ENCODE measurements at places on chromosomes 2 and 18. TPM values are rescaled to one million over a fixed set of nuclear protein-coding genes. Genes with fewer than 3 reads are reported as not detected.
A peak's percentile ranks its signal among the peaks of the same experiment; 100 is the strongest.

The NLRC4 gene
- 0.98 TPM for total RNA-seq

DNA sequence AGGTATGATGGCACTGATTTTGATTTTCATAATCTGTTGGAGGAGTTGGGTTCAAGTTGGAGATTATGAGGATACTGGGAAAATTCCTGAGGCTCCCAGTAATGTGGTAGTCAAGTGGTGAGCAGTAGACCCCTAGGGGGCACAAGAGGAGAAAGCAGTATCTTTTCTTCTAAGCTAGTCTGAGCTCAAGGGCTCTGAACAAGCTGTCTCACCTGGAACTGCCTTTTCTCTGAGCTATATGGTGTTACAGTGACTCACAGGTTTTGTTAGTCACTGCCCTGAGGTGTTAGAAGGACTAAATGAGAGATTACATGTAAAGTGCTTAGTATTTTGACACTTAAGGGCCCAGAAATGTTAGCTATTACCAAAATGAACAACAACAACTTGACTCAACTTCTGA lies 42.2 kb downstream of the CD302 start:
- DNase-seq = no peak

The RNF152 gene
- 0.02 TPM for total RNA-seq

DNA sequence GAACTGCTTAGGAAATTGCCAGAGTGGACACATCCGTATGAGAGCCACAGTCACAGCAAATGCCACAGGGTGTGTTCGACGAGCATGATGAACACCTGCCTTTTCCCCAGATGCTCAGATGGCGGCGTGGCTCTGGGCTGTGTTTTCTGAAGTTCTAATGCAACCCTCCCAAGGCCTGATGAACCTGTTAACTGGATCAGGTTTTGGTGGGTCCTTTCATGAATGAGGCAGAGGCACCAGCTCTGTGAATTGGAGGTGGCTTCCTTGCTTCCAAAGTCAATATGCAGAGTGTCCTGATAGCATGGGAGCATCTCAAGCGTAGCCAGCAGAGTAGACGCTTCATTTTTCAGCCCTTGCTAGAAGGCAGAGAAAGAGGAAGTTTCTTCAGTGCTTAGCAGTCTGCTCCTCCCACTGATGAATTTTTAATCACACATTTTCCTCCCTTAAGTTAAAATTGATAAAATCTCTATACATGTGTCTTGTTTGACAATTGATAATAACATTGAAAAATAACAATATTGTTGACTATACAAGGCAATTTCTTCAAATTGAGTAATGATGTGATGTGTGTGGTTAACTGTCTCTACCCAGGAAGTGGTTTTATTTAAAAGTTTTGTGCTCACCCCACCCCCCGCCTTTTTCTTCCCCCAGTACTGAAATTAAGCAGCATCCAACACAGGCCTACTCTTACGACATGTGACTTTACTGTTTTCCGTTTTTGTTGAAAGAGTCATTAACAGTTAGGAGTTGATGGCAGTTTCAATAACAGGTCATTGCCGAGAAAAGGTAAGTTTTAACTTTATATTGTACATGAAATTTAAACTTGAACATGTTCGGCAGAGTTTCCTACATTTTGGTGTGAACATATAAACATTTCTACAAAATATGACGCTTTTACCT lies at the start of gene ARHGAP15:
TSS of gene ARHGAP15 (plus strand) at position 739 of the 900 bp plus-strand sequence.
- DNase-seq = peak; percentile 61

DNA sequence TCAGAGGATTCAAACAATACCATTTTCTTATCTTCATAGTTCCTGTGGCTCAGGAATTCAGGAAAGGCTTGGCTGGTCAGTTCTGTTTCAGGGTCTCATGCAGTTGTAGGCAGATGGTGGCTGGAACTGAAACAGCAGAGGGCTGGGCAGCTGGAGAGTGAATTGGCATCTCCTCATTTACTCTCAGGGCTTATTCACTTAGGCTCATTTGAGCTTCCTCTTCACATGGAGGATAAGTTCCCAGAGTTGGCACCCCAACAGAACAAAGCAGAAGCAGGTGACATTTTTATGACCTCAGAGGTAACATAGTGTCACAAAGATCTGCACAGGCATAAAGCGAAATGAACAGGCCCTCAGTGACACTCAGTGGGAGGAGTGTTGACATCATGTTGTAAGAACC lies 66.1 kb downstream of the RBBP8 start:
- no peak for DNase-seq

DNA sequence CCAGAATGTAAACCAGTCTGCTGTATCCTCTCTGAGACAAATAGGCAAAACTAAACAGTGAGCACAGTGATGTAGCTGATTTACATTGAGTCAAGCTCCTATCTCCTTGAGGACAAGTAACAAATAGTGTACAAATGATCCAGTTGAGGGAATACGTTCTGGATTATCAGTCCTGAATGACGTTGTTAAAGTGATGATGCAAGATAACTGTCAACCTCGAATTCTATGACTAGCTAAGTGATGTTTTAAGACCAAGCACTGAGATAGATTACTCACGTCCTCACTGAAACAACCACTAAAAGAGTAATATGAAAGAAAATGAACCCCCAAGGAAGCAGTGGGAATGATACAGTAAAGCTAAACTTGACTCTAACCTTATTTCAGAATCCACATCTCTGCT lies 46.8 kb downstream of the SMC6 start:
- DNase-seq = no peak

The NHEJ1 gene
- total RNA-seq = 19.1 TPM

DNA sequence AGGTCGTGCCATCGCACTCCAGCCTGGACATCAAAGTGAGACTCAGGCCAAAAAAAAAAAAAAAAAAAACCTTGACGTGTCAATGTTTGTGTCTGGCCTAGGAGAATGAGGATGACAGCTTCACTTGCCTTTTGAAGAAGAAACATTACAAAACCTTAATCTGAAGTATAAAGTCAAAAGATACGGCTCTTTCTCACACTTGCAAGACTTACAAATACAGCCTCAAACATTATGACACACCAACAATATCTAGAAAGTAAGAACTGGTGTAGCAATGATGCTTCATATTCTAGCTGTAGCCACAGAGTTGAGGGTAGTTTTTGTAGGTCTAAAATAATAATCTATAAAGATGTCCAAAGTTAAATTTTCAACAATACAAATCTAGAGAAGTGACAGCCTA lies 25.5 kb downstream of the MPPE1 start:
- no peak for DNase-seq

DNA sequence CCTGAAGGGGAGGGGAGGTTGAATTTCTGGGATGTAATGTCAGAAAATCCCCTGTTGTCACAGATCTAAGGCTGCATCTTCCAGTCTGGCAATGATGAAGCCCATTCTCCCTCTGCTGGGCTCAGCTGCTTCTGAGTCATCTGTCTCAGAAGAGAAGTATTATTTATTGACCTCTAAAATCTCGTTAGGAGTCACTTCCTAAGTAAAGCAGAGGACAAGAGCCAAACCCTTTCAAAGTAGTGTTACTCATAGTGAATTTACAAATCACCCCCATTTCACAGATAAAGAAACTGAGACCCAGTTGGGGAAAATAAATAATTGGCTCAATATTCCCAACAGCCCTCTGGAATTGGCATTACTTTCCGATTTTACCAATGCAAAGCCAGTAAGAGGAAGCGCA lies 167.3 kb upstream of the SKOR2 start:
- no peak for DNase-seq

DNA sequence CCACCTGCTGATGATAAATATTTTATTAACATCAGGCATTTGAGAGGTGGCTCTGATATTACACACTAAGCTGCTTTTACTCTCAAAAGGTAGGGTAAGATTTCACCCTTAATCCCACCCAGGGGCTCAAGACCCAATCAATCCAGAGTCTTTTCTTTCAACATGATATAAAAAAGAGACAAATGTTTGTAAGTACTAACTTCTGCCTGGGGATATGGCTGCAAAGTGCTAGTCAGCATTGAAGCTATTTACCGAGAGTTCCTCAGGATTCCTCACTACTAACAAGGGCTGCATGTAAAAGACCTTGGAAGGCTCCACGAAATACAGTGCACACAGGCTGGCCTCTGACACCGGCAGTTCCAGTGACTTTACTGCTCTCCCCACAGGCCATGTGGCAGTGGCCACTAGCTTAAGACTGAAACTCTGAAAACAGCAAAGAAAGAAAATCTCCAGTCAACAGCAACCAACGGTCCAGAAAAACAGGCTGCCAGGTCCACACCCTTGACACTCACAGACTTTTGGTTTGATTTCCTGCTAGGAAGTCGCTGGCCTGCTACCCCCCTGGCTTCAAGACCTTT lies 11.2 kb downstream of the MREG start:
- no peak for DNase-seq

The ID2 gene
- total RNA-seq = 6.4 TPM

The SERPINB12 gene
- total RNA-seq = not detected

DNA sequence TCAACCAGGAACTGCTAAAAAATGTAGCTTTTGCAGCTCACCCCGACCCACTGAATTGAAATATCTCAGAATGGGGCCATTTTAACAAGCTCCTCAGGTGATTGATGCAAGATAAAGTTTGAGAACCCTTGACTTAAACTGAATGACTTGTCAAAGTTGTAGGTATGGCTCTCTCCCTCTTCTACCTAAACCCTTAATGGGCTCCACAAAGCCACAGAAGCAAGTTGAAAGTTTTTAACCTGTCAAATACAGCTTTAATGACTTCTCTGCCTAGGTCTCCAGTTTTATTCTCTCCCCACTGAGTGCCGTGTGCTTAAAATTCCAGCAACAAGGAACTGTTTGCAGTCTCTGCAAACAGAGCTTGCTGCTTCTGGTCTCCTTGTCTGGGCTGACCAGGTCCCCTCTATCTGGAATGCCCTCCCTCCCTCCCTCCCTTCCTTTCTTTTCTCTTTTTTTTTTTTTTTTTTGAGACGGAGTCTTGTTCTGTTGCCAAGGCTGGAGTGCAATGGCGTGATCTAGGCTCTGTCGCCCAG lies 19.7 kb upstream of the RNF125 start:
- DNase-seq = no peak

The HNRNPA3 gene
- total RNA-seq = 275 TPM

The RNF125 gene
- 3.1 TPM for total RNA-seq

GRCh38 chr2:121136323-121136722 lies 148.7 kb downstream of the TFCP2L1 start:
- DNase-seq = no peak

The NGEF gene
- total RNA-seq = not detected

GRCh38 chr2:112317303-112318158 lies 42.1 kb downstream of the ZC3H6 start:
- DNase-seq = no peak

GRCh38 chr2:233919938-233920337 lies 2.8 kb downstream of the TRPM8 start:
- no peak for DNase-seq

GRCh38 chr18:34550902-34551301 lies 159.2 kb upstream of the DTNA start:
- DNase-seq = no peak

DNA sequence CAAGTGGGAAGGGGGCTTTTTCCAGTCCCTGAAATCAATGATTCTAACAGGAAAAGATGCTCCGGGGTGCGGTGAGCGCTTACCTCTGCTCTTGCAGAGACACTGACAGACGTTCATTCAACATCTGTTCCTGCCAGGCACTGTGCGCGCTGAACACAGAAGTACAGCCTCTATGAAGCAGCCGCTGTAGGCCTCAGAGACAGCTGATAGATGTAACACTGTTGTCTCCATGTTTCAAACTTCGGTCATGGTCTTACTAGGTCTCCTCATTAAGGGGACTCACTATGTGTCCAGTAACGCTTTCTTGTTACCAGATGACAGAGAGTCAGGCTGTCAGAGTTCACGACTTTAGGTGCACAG lies 649 bp upstream of the CLIP4 start:
- no peak for DNase-seq

The EFR3B gene
- 0.07 TPM for total RNA-seq

- DNase-seq = no peak
Measured at GRCh38 chr2:111685342-111685741, 198.7 kb downstream of the ANAPC1 start.

The EFHD1 gene
- not detected for total RNA-seq

GRCh38 chr2:70367722-70368323 lies 66.0 kb upstream of the FAM136A start:
- no peak for DNase-seq

- DNase-seq = no peak
Measured at GRCh38 chr2:234447189-234447588, 49.7 kb downstream of the ARL4C start.

The TFCP2L1 gene
- 0.05 TPM for total RNA-seq

- DNase-seq = peak; percentile 69
Measured at GRCh38 chr2:201116115-201116958, at the start of gene CFLAR. CFLAR (plus strand) TSS chr2:201116164; CDS start chr2:201129866, 13,702 bp downstream.

The VAMP5 gene
- 11.4 TPM for total RNA-seq

GRCh38 chr2:115739574-115739973 lies 1297.1 kb downstream of the DPP10 start:
- DNase-seq = no peak

DNA sequence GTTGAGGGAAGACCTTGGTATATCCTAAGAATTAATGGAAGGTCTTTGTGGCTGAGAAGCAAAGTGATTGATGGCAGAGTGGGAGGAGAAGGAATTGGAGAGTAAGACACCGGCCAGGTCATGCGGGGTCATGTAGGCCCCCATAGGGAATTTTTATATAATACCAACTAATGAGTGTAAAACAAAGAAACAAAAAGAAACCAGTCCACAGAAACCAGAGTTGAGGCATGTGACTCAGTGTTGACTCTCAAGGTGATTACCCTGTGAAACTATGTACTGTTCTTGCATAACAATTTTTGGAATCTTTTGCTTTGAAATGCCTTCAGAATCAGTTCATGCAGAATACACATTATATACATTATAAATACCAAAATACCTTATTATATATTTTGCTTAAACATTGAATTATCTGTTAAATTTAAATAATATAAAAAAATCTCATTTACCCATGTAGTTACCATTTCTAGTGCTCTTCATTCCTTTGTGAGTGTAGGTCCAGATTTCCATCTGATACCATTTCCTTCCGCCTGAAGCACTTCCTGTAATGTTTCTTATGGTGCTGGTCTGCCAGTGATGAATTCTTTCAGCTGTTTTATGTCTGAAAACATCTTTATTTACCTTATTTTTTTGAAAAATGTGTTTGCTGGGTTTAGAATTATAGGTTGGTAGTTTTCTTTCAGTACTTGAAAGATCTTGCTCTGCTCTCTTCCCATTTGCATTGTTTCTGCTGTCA lies 8.6 kb downstream of the CLIP4 start:
- DNase-seq = no peak

DNA sequence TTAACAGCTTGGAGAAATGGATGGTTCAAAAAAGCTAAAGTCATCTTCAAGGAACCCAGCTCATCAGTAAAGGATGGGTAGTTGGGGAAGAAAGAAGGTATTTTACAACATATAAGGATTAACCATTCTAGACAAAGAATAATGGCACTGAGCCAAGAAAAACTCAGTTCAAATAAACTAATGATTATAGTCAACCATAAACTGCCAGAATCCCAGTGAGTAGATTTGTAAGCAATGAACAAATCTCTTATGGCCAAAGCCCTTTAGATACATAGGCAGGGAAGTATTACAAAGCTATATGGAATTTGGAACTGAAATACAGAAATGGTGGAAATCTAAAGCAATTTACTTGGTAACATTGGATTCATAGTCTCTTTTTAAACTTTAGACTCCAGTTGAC lies 92.4 kb upstream of the ZFP36L2 start:
- no peak for DNase-seq

GRCh38 chr2:24382363-24383073 lies 22.2 kb upstream of the ITSN2 start:
- peak; percentile 35 for DNase-seq

The KLHL14 gene
- 46.5 TPM for total RNA-seq

Measured in activated B cell treated with CpG ODN at 0.5 μM for 24 hours (primary cell).